ENCODE measurements at places on chromosomes 2 and 18.

DNA sequence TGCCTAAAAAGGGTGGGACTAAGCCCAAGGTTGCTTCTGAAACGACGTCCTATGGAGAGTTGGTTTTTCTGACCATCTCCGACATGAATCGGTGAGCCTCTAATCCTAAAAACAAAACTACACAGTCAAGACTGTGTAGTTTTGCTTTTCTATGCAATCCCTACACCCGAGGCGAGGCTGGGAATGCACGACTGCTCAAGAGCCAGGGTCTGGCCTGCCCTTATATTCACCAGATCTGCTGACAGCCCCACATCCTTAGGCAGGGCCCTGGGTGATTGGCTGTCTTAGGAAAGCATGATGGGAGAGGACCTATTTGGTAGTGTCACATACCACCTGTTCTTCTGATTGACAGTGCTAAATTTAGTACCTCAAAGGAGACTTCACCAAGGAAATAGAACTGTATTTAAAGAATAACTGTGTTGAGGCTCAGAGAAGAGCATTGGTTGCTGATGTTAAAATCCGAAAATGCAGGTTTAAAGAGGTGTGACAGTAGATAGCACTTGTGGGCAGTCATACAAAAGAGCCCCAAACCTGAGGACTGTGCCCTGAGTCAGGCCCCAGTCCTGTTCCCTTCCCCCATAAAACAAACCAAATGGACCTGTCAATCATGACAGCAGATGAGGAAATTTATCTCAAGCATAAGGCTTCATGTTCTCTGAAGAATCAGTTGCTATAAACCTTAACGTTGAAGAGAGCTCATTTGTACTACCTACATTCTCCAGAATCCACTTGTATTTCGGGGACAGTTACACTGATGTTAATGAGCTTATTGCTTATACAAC is at the start of gene TTN:
Gene TTN (minus strand): TSS at position 197 of the 782 bp plus-strand sequence. CDS start 2,781 bp downstream, outside the sequence.
- no peak for DNase-seq

GRCh38 chr2:46984040-46984439 is 68.4 kb upstream of the MCFD2 start:
- DNase-seq, result no peak

DNA sequence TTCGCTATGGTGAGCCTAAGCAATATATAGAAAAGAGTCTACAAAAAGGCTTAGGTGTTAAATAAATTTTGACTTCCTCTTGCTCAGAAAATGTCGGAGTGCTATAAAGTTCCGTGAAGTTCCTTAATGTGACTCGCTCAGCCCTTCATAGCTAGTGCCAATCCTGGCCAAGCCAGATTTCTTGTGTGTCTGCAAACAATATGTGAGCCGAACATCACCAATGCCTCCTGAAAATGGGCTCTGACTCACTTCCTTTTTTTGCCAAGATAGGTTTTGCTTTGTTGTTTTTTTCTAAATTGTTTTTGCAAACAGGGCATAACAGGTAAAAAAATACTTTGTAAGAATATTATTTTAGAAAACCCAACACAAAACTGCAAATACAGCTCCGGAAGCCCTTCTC is 26.1 kb downstream of the CDC42EP3 start:
- DNase-seq, result no peak

- DNase-seq, result peak; percentile 8
Observed at GRCh38 chr18:37435150-37435867, 130.3 kb downstream of the CELF4 start.

GRCh38 chr2:207408086-207408794 is 121.5 kb upstream of the CREB1 start:
- no peak for DNase-seq

DNA sequence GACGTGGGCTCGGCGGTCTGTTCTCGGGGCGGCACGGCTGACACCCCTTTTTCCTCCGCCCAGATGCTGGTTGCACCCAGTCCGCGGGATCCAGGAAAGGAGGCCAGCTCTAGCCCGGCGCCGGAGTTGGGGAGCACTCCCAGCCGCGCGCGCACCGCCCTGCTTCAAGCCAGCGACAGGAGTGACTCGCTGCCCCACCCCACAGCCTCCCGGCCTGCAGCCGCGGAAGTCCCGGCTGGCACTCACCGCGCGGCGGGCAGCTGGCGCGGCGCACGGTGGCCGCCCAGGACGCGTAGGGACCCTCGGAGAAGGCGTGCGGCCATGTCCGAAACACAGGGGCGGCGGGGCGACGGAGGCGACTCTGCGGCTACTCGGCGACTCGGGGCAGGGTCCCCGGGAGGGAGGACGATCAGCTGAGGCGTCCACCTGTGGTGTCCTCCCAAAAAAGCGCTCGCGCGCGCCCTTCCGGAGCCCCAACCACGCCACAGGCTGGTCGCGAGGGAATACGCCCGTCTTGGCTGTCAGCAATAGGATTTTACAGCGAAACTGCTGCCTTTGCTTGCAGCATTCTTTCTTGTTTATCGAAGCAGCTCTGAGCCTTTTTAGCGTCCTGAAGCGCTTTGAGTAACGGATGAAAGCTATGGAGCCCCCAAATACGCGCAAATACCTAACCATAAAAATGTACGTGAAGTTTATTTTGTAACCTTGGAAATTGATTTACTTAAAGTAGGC is at the start of gene ACADL:
Gene ACADL (minus strand): TSS at position 507 of the 732 bp plus-strand sequence. CDS start 184 bp downstream, at position 323.
- DNase-seq, result peak; percentile 36

GRCh38 chr2:217181512-217181911 is 321.6 kb upstream of the TNP1 start:
- no peak for DNase-seq

DNA sequence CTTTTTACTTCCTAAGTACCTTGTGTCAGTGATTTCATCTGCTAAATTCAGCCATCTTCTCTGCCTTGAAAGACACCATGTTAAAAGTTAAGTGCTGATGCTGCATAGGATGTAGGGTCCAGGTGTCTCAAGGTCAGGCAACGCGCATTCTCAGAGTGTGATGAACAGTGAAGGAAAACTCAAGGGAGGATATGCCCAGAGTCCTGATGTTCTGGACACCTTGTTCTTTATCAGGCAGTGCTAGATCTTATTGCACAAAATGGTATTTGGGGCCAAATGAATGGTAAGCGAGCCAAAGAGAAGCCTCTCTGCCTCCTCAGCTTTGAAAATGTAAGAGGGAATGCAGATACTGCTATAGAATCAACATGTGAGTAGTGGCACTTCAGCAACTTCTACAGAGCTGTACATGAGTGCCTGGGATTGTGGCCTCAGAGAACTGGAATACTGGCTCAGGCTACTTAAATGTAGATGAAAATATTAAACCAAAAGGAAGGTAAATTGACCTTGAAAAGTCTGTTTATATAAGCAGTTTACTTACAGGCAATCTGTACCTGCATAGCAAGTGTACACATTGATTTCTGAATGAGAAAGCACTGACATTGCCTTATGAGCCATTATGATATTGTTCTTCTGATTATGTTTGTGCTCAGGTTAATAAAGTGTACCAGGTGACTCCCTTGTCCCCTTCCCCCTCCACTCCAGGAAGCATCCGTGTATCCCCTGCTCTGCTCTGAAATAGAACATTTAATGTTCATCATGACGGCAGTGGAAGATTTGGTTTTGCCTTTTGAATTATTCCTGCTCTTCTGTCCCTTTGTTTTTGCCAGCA is 86.7 kb upstream of the RANBP2 start:
- DNase-seq, result no peak

DNA sequence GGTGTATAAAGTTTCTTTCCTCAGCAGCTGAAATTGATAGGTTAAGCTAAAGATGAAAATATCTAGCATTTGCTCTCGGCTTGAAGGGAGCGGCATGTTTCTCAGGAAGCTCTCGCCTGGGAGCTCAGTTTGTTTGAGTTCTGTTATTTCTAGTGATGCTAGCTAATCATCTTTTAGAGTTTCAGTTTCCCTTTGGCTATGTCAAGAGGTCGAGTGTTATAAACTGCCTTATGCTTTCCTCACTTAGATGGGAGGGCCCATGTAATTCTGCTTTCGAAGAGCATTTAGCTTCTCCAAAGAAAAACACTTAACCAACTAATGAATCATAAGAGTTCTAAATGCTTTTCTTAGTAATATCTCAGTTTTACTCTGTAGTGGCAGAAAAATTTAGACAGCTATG is 33.6 kb downstream of the PLCL1 start:
- DNase-seq, result no peak

DNA sequence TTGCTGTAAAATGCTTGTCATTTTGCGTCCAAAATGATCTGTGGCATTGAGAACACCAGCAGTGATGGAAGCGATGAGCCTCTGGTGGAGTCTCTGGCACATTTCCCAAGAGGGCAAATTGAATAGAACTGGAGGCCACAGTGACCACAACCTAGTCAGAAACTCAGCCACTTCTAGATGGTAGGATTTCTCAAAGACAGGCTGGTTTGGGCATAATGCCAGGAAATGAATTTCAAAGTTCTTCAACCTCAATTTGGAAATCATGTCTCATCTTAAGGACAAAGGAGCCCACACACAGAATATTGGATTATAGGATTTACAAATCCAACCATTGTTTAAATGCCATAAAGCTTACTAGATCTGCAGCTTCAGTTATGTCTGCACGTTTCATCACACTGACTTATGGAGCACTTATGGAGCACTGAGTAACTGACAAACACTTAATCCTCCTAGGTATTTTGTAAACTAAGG is 132.1 kb downstream of the COL6A3 start:
- DNase-seq, result no peak

DNA sequence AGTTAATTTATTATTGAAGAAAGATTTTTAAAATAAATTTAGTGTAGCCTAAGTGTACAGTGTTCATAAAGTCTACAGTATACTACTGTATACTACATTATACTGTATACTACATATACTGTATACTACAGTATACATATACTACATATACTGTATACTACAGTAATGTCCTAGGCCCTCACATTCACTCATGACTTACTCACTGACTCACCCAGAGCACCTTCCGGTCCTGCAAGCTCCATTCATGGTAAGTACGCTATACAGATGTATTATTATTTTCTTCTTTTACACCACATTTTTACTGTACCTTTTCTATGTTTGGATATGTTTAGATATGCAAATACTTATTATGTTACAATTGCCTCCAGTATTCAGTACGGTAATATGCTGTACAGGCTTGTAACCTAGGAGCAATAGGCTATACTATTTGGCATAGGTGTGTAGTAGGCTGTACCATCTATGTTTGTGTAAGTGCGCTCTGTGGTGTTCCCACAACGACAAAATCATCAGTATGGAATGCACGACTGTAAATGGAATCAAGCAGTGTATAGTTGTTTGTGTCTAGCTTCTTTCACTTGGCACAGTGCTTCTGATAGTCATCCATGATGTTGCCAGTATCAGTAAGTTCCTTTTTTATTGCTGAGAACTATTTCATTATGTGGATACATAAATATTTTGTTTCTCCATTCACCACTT is 245.7 kb downstream of the MTX2 start:
- no peak for DNase-seq

GRCh38 chr2:129877289-129877741 is 102.2 kb upstream of the RAB6C start:
- DNase-seq, result peak; percentile 87

GRCh38 chr2:164606557-164606956 is 14.7 kb downstream of the GRB14 start:
- DNase-seq, result no peak

DNA sequence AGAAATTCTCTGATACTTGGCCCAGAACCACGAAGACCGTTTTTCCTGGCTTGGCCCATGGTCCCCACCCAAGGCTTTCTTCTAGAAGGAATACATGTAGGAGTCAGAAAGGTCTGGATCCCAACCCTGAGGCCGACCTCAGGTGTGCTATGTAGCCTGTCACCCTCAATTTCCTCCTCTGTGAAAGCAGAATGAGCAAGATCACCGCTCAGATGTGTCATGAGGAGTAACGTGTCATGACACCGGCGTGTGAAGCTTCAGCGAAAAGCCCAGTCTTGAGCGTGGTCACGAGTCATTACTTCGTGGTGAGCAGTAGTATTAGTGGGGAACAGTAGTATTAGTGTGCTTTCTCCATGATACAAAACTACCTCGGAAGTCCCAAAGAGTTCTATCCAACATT is 103.4 kb downstream of the ALPK2 start:
- no peak for DNase-seq

- no peak for DNase-seq
Observed at GRCh38 chr2:66217039-66217585, 217.8 kb upstream of the MEIS1 start.

DNA sequence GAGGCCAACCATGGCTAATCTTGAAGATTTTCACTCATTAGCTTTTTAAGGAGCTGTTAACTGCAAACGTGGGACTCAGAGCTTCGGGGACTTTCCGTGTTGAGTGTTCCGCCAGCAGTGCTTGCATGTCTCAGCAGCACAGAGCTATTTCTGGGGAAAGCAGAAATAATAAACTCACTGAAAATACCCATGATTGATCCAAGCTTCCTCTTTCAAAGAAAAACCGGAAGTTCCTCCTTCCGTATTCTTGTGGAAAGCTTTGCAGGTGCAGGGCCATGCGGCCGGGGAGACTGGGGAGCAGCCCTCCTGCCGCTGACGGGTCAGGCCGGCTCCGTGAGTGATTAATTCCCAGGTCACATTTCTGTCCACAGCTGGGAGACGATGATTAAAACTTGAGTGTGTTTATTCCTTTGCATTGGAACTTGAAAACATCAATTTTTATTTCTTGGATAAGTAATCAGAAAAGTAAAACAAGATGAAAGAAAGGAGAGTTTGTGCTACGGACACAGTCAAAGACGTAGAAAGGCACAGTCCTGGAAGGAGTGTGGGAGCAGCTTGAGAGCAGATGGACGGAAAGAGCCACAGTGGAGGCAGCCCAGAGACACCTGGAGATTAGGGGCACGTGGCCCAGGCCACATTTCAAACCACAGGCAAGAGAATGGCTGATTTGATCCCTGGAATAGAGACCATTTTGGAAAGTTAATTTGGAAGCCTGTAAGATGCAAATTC is 54.2 kb upstream of the CTDP1 start:
- no peak for DNase-seq

DNA sequence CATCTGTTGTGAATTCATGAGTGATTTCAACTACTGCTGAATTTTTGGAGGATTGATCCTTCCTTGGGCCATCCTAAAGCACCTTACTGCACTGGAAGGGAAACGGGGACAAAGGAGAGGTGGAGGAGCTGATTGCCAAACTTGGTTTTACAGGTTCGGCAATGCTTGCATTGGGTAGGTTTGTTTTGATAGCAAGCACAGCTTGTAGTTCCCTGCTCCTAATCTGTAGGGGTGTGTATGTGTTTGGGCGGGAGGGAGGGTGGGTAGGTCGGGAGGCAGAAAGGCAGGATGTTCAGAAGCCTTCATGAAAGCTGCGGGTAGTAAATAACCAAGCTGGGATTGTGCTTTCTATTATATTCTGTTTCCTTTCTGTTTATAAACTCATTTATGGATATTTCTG is 24.6 kb downstream of the PHLPP1 start:
- DNase-seq, result no peak
